ENCODE measurements at places on chromosomes 1 and 21.

DNA sequence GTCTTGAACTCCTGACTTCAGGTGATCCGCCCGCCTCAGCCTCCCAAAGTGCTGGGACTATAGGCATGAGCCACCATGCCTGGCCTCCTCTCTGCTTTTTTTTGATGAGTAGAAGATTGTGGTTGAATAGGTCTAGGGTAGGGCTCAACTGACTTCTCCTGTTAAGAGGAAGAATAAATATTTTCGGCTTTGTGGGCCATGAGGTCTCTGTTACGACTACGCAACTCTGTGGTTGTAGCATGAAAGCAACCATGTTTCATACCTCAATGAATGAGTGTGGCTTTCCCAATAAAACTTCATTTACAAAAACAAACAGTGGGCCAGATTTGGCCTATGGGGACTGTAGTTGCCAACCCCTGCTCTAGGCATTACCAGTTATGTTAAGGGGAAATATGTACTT, 67.8 kb downstream of the NID1 start:
- no peak for DNase-seq

DNA sequence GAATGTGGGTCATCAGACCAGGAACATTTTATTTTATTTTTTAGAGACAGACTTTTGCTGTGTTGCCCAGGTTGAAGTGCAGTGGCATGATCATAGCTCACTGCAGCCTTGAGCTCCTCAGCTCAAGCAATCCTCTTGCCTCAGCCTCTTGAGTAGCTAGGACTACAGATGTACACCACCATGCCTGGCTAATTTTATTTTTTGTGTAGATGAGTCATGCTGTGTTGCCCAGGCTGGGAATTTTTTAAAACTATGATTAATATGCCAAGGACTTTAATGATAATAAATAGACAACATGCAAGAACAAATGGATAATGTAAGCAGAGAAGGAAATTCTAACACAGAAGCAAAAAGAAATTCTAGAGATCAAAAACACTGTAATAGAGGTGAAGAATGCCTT, 142.4 kb downstream of the AK5 start:
- DNase-seq, result no peak

- no peak for DNase-seq
These were observed 783.2 kb upstream of the NEGR1 start for GRCh38 chr1:73065339-73066041.

- DNase-seq, result no peak
These were observed 73.2 kb downstream of the DMRTB1 start for GRCh38 chr1:53532377-53532776.

DNA sequence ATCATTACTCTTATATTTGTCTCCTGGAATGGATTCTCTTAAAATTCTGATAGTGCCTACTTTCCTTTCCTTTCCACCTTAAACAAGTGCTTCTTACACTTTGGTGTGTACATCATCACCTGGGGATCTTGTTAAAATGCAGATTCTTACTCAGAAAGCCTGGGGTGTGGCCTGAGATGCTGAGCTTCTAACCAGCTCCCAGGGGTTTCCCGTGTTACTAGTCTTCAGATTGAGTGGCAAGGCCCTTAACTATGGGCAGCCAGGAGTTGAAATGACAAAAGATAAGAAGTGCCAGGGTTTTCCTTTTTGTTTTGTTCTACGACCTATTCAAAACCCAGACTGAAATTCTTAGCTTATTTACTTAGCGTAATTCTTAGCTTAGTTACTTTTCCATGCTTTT, 159.2 kb downstream of the HFM1 start:
- DNase-seq, result no peak

- DNase-seq, result no peak
These were observed 15.3 kb downstream of the SLC35F3 start for GRCh38 chr1:233919786-233920185.

DNA sequence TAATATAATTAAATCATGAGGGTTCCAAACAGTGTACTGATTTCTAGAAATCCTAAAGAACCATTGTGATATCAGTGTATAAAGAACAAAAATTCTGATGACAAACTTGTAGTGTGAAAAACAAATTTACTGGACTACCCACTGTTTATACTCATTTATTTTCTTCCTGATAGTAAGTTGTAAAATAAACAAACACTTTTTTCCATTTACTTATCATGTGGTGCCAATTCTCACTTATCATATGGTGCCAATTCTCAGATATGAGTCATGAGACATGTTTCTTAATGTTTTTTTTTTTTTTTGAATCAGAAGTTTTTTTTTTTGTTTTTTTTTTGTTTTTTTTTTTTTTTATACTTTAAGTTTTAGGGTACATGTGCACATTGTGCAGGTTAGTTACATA, 137.7 kb downstream of the LEPR start:
- DNase-seq, result no peak

DNA sequence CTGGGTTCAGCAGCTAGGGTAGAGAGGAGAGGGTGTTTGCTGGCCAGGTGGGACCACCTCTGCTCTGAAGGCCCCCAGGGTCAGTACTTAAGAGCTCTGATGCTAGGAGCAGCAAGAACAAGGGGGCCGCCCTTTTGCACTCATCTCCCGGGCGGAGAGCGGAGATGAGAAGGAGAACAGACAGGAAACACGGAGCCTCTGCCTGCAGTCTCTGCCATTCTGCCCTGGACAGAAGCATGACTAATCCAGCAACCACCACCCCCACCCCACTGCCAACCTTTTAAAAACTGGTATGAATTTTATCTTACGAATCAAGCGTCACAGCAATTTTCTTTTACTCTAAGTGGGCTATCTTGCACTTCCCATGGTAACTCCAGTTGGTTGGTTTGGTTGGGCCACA, 34.5 kb downstream of the PARP1 start:
- DNase-seq, result peak; percentile 6

DNA sequence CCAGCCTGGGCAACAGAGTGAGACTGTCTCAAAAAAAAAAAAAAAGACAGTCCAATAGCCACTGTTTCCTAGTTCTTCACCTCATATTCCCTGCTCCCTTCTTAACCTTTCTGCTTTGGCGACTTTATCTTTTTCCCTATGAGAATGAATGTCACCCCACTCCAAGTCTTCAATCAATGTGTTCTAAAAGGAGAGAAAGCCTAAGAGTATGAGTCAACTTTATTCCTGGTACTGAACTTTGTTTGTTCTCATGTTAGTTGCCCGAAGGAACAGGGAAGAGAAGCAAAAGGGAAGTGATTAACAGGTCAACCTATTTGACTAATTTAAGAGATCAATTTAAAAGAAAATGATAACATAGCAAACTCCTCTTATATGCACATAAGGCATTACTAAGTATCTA, 39.9 kb upstream of the SLC16A1 start:
- no peak for DNase-seq

DNA sequence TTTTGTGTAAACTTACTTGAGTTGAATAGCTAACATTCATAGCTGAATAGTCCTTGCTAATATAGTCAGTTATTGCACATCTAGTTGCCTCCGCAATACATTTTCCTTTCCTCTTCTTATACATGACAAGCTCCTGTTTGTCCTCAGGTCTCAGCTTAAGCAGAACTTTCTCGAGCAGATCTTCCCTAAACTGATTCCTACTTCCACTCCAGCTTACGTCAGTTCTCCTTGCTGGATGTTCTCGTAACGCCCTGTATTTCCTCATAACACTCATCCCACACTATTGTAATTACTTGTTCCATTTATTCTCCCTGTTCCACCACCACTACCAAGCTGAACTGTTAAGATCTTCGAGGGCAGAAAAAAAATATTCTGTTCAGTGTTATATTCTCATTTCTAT, 15.1 kb upstream of the OMA1 start:
- no peak for DNase-seq

DNA sequence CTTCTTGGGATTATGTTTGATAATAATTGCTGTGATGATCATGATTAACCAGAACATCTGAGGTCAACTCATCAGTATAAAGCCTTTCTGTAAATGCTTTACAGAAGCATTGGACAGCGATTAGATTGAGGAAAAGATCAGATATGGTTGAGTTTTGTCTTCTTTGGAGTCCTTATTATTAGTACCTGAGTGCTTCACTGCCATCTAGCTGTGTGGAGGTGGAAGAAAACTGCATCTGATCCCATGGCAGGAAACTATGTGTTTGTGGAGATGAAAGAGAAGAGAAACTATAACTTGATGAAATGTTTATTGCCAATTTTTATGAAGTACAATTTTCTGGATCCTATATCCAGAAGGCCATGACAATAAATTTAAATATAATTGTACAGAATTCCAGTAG, 11.4 kb downstream of the FLG2 start:
- DNase-seq, result no peak

GRCh38 chr1:41495210-41495948, 10.9 kb upstream of the EDN2 start:
- no peak for DNase-seq

GRCh38 chr1:15095496-15095875, 58.1 kb upstream of the TMEM51 start:
- no peak for DNase-seq

DNA sequence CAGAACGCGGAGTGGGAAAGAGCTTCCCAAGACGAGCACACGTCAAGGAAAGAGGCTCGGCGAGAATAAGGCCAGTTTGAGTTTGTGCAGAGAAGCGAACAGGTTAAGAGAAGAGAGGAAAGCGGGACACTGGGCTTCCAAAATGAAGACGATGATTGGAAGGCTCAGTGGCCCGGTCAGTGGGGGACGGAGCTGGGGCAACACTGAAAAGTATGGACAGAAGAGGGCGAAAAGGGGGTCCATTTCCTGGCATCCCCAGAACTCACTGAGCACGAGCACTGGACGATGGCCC, 258 bp downstream of the CCT3 start:
- no peak for DNase-seq

GRCh38 chr1:7454052-7454815, 316.9 kb upstream of the VAMP3 start:
- no peak for DNase-seq

- DNase-seq, result no peak
These were observed 27.8 kb upstream of the ZBTB21 start for GRCh38 chr21:42037943-42038342.

- DNase-seq, result no peak
These were observed 198.5 kb downstream of the PLA2G4A start for GRCh38 chr1:187027253-187027652.

DNA sequence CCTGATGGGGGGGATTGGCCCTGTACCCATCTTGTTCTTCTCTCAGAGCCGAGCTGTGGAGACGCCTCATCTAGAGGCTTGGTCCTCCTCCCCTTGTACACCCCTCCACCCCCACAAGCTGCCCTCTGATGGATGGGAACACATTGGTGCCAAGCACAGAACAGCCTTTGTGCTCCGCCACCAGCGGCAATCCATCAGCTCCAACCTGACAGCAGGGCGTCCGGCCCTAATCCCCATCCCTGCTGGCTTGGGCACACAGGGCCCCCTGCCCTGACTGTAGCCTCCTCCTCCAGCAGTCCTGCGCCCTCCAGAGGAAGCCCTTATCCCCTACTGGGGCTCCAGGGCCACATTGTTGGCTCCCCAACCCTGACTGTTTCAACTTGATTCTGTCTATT, 3.8 kb upstream of the MYOG start:
- no peak for DNase-seq

DNA sequence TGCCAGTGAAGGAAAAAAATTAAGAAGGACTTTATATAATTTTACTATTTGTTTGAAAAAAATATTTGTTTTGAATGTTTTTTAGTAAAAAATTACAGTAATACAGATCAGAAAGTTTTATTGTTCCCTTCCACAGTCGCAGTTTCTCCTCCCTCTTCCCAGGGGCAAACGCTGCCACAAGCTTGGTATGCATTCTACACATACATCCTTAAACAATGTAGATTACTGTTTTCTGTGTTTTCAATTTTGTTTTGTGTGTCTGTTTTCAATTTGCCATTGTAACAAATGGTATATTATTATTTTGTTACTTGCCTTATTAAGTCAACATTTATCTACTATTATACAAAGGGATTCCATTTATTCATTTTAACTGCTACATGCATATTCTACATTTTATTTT, 257.1 kb downstream of the HMCN1 start:
- DNase-seq, result no peak

DNA sequence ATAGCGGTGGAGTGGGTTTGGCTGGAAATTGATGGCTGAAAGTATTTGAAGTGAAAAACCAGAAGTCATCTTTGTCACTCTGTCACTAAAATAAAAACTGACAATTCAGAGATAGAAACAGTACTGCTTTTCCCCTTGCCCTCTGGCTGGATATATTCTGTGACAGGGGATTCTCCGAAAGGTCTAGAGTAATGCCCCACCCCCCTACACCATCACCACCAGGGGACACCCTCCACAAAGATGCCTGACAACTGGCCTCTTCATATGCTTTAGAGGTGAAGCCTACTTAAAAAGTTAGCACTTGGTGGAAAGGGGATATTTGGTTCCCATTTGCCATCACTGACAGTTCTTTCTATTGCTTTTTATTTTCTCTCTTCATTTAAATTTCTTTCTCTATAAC, 73.5 kb downstream of the SGIP1 start:
- DNase-seq, result no peak

GRCh38 chr1:220708936-220709801, 19.0 kb downstream of the C1orf115 start:
- DNase-seq, result no peak

- DNase-seq, result no peak
These were observed 16.1 kb downstream of the TOMM20 start for GRCh38 chr1:235112297-235113182.

- no peak for DNase-seq
These were observed 88.5 kb downstream of the ASH1L start for GRCh38 chr1:155474146-155474545.

GRCh38 chr1:70714149-70714548, 303.1 kb downstream of the CTH start:
- DNase-seq, result no peak

DNA sequence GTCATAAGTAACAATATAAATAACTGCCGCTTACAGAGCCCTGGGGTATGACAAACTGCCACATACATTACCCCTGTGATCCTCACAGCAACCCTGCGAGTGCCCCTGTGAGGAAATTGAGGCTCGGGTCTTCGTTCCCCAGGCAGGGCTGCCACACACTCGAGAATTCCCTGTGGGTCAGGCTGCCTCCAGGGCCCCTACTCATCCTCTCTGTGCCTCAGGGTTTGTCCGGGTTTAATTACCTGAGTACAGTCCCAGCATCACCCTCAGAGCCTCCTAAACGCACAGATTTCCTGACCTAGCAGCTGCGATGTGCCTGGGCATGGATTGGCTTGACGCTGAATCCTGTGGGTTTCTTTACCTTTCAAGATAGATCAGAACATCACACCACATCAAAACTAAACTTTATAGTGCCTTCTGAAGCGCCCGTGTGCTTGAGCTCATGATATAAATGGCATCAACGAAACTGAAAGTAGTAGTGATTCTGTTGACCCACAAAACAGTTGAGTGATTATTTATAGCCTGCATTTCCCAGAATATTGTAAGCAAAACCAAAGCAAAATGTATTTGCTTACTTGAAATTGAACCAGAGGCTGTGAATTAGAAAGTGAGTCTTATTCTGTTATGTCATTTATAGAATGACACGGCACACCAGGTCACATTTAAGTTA, 14.0 kb downstream of the SLC37A1 start:
- peak; percentile 68 for DNase-seq

Measured in activated T-cell treated with anti-CD3 and anti-CD28 coated beads, Interleukin-2, amount 50 U/mL, for 24 hours (primary cell).